ENCODE measurements at places on chromosomes 4 and X.

- peak; percentile 0 for DNase-seq
These were observed 200.2 kb downstream of the CLCN4 start for GRCh38 chrX:10356979-10357378.

GRCh38 chrX:74049126-74049525 is 254.9 kb upstream of the ZCCHC13 start:
- DNase-seq, result no peak

GRCh38 chrX:22481436-22481835 is 208.7 kb downstream of the CBLL2 start:
- no peak for DNase-seq

GRCh38 chr4:3423952-3424351 is 17.8 kb upstream of the HGFAC start:
- DNase-seq, result no peak

- no peak for DNase-seq
These were observed 643 bp downstream of the SRP72 start for GRCh38 chr4:56468097-56468422.

GRCh38 chrX:48589482-48590162 is 7.7 kb upstream of the WDR13 start:
- DNase-seq, result no peak

GRCh38 chr4:56914336-56914735 is 6.6 kb downstream of the REST start:
- DNase-seq, result no peak

- DNase-seq, result no peak
These were observed 12.8 kb downstream of the ZFP42 start for GRCh38 chr4:188008377-188008776.

GRCh38 chr4:1172971-1173757 is 781 bp upstream of the SPON2 start:
- DNase-seq, result no peak

DNA sequence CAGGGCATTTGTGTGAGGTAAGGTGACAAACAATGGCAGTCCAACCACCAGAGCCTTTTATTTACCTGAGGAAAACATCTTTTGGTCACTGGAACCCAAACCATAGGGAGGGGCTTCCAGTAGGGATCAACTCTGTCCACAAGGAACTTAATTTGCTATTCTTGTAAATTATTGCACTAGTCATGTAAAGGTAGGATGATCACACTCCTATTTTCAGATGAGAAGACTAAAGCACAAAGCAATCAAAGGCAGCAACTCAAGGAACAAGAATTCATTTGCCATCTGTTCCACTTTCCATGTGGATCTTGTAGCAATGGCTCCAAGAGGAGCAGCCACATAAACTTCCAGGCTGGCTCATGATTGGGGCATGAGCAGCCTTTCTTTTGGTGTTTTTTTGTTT is 35.3 kb downstream of the CD99L2 start:
- DNase-seq, result no peak

DNA sequence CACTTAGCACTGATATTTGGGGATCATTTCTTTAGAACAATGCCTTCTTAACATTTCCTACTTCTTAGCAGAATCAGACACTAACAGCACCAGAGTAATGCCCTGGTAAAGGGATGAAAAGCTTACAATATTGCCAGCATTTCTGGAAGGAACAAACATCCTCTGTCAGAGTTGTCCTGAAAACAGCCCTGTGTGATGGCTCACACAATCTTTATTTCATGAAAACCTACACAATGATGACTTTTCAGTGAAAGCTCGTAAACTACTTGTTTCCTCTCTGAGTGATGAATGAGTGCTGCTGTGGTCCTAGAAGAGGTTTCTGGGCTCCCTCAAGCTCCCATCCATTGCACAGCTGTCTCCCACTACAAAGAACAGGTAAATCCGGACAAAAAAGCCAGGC is 52.8 kb downstream of the GPC4 start:
- DNase-seq, result no peak

DNA sequence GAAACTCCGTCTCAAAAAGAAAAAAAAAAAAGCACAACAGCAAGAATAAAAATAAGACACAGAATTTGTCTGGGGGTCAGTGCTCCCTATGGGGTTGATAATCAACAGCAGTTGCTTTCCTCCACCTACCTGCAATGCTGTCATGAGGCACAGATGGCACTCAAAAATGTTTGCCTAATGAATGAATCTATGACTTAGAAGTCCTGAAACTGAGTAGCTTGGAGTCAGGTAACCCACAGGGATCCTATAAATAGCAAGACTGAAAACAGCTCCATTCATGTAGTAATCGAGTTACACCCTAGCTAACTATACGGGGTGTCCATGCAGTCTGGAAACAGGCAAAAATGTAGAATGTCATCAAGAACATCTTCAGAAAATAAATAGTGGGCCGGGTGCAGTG is 19.8 kb upstream of the DDX3X start:
- DNase-seq, result no peak

DNA sequence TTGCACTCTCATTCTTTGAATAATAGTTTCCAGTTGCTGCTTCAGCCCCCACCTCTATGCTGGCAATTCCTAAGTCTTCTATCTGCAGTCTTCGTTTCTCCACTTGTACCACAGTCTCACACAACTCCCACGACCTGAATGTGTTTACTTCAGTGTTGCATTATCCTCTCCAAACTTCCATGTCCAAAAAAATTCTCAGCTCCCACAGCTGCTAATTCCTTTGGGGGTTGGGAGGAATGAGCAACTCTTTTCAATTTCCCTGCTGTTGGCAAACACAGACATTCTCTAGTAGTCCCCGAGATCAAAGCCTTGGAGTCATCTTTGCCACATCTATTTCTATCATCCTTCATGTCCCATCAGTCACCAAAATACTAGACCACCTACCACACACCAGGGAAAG is 14.4 kb upstream of the CDS1 start:
- DNase-seq, result no peak

GRCh38 chrX:123493857-123494256 is 239.0 kb downstream of the THOC2 start:
- no peak for DNase-seq

All from stimulated activated CD4-positive, alpha-beta T cell treated with anti-CD3 and anti-CD28 coated beads, Interleukin-15, amount 100 ng/mL, for 48 hours (primary cell).